RWPE1 (cell line): ENCODE measurements at places on chromosomes 5 and 9.

DNA sequence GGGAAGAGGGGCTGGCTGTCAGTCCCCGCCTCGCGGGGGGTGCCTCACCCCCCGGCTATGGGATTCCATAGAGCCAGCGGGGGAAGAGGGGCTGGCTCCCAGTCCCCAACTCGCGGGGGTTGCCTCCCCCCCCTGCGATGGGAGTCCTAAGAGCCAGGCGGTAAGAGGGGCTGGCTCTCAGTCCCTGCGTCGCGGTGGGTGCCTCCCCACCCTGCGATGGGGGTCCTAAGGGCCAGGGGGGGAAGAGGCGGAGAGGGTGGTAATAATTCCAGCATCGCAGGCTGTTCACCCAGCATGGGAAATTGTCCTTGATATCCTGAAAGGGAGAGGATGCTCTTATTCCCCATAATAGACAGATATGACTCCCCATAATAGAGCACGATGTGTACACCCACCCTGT lies 9.6 kb upstream of the LCN2 start:
- no peak for DNase-seq

GRCh38 chr5:55929020-55929799 lies 65.6 kb downstream of the IL6ST start:
- no peak for DNase-seq

DNA sequence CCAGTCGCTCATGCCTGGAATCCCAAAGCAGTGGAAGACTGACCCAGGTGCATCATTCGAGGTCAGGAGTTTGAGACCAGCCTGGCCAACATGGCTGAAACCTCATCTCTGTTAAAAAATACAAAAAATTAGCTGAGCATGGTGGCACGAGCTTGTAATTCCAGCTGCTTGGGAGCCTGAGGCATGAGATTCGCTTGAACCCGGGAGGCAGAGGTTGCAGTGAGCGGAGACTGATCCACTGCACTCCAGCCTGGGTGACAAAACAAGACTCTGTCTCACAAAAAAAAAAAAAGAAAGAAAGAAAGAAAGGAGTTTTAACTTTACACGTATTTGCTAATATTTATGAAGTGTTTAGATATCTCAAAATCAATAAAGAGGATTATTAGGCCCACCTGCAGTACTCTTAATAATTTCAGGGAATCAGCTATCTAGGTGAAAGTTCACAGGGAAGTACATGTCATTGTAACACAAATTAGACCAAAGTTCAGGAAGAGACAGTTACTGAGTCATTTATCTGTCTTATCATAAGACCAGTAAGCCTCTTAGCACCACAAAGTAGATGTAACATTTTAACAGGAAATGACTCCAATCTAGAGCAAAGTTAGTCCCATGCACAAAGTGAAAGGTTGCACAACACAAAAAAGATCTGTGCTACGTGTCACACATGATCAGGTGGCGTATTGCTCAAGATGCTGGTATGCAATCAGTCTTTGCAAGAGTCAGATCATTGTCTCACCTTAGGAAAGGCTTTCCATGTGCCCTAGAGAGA lies 34.1 kb upstream of the PLIN2 start:
- peak; percentile 79 for DNase-seq

- DNase-seq = no peak
Observed at GRCh38 chr9:101470021-101470420, 34.4 kb upstream of the ALDOB start.

GRCh38 chr5:146448783-146449519 lies 1.8 kb downstream of the TCERG1 start:
- no peak for DNase-seq

DNA sequence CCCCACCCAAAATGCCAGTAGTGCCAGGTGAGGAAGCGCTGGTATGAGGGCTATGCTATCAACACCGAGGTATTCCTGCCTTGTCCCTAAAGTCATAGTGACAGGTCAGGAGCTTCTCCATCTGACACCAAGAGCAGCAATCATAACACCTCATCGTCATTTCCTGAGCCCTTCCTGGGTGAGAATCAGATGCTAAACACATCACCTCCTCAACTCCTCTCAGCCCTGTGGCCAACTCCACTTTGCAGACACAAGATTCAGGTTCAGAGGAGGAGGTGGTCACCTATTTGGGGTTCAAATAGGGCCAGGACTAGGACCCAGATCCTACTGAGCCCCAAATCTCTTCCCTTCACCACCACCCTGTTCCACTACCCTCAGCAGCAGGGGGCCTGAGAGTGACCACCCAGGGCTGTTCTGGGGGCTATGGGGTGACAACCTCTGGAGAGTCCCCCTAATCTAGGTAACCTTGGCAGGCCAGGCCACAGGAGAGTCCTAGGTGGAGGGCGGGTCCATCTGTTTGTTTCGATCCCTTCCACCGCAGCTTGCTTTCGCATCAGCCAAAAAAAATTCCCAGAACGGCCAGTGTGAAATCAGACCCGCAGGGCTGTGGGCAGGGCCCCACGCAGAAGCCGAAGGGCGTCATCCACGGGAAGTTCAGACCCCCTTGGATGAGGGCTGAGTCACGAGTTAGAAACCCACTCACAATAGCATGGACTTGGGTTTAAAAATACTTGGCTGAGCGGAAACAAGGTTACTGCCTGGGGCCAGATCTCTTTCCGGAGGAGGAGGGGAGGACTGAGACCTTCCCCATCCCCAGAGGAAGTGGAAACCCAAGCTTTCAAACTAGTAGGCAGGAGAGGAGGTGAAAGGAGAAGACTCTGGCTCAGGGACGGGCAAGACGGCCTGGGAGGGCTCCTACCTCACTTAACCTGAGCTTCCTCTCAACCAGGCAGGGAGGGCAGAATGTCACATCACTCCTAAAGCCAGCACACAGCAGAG lies 8.7 kb downstream of the STK10 start:
- no peak for DNase-seq

DNA sequence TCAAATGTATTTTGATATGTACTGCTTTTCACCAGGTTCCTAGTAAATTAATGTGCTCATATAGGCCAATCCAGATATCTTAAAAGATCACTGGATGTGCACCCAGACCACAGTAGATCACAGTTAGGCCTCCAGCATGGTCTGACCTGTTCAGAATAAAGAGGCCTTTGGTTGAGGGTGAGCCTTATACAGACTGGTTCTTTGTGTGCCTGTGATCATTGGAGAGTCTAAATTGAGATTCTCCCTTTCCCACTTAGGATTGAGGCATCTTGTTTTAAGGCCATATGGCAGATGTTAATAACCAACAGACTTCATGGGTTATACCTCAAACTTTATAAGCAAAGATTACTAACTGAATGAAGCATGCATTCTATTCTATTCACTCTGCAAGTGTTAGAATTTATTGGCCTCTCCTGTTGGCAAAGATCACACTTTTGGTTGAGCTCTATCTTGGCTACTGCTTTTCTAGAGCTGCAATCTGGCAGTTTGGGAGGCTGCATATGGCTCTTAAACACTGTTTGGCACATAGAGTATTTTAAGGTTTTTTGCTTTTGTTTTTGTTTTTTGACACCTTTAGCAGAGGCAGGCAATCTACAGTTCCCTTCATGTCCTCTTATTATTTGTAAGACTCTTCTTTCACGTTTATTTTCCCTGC lies 8.5 kb downstream of the CHSY3 start:
- no peak for DNase-seq

GRCh38 chr5:115417076-115417475 lies 120.6 kb upstream of the CCDC112 start:
- DNase-seq = no peak

- no peak for DNase-seq
Observed at GRCh38 chr5:157046041-157046440, 12.9 kb downstream of the HAVCR1 start.

DNA sequence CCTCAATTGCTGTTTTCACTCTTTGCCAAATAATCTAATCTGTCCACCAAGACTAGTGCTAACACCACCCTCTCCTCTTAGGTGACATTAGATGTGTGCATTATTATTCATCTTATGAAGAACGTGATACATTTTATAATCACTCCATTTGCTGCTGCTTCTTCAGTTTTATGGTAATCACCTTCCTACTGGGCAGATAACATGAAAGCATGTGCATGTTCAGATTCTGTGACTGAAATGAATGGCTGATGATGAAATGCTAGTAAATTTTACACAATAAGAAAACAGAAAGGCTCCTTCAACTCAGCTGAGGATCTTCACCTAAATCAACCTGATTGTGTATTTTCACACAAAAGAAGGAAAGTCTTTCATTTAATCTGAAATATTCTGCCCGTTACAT lies 577.6 kb downstream of the CSNK1G3 start:
- no peak for DNase-seq

- no peak for DNase-seq
Observed at GRCh38 chr5:31113666-31114350, 79.7 kb upstream of the CDH6 start.

- peak; percentile 45 for DNase-seq
Observed at GRCh38 chr5:137370096-137371071, 128.7 kb downstream of the SPOCK1 start.

DNA sequence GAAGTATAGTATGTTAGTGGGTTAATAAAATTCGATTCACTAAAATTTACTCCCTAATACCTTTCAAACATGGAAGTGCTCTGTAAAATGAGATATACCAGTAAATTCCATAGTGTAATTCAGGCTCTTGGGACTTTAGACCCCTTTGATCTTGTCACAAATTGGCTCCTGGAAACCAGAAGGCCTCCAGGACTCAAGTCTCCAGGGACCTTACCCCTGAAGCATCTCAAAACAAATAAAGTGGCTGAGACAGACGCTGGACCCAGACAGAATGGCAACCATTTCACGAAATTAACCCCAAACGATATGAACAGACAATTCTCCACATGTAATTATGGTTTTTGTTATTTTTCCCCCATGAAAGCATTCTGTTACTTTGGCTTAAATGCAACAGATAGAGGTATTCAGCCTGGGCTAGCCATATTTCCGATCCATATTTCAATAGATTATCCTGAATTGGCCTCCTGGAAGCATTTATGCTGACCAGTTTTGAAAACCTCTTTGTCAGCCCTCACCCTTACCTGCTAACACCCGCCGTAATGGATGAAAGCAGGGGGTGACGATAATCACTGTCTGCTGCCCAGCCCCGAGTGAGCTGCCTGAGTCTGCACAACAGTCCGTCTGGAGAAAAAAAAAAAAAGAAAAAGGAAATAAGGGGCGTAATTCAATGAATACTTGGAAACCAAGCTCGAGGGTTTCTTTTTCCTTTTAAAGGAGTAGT lies 34.1 kb upstream of the EFNA5 start:
- DNase-seq = no peak

DNA sequence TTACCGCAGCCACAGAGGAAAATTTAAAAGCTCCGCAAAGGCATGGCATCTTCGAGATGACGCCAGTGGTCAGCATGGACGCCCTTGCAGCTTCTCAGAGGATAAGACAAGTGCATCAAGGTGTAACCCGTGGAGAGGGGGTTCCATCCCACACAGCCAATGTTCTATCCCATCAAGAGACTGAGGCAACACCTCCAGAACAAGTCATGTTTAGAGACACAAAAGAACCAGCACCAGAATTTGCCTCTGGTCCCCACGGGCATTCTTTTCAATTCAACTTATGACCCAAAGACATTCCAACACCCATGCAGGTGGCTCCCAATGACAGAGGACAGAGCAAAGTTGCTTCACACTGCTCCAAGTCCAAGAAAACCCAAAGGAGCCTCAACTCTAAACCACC lies 20.7 kb downstream of the ROR2 start:
- DNase-seq = no peak

DNA sequence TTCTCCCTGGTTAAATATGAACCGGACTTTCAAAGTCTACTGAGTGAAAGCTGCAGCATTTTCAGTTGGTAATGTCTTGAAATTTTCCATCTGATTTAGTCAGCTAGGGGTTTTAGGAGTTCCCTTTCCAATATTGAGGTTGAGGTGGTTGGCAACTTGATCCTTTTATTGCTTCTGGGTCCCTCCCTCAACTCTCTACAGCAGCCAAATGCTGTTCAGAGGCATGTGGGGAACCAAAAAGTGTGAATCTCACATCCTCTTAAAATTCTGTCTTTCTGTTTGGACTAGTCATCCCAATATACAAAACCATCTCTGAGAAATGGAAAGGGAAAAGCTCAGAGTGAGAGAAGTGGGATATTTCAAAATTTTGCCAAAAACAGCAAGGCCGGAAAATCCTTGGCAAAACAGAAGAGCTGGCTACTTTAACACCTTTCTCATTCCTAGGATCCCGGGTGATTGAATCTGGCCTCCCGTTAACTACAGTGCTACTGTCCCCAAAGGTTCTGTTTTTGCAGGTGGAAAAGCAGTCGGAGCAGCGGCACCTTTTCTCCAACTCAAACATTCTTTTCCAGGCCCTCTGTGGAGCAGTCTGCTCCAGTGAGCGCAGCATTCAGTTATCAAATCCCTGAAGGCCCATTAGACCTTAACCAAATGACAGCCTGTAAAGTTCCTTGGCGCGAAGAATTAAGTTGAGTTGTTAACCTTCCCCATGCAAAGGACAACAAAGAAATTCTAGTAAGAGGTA lies 345.9 kb upstream of the NUDT12 start:
- no peak for DNase-seq

- DNase-seq = no peak
Observed at GRCh38 chr5:41415242-41415641, 95.2 kb downstream of the PLCXD3 start.

GRCh38 chr5:78601559-78602314 lies 46.8 kb downstream of the LHFPL2 start:
- no peak for DNase-seq

DNA sequence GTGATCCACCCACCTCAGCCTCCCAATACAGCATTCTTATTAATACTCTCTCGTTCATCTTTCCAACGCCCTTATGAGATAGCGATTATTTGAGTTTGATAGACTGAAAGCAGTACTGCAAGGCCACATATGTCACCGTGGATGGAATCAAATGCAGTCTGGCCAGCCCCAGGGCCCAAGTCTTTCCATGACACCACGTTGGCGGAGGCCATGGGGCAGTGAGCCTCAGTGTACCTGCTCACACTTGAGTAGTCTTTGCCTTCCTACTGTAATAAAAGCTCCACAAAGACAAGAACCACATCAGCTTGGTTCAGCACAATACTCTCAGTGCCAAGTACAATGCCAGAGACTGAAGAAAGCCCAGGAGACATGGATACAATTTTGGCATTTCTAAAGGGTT lies 88.5 kb downstream of the TTLL11 start:
- no peak for DNase-seq
